ENCODE measurements at places on chromosomes 7 and 10.

DNA sequence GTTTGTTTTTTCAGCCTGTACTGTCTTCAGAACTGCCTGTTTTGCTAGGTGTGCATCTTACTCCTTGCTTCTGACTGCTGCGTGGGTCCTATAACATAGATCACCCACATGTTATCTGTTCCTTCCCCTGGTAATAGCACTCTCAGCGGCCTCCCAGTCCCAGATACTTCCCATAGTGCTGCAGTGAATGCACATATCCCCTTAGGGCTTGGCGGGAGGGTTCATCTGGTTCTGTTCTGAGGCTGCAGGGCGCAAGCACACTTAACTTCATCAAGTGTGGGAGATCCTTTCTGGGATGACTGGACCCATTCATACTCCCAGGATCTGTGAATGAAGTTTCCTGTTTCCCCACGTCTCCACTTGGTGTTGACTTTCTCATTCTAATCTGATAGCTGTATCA lies 90.7 kb downstream of the CELF2 start:
- DNase-seq, result no peak

DNA sequence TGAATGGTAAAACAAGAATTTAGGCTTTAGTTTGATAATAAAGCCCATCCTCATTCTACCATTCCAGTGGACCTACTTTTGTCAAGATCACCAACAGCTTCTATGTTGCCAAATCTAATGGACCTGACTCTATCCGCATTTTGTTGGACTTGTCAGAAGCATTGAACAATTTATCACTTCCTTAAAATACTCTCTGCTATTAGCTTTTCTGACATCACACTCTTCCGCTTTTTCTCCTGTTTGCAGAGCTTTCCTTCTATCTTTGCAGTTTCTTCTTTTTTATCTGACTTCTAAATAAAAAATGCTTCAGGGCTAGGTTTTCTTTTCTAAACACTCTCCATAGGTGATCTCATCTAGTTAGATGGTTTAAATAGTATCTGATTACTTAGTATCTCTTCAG lies 42.7 kb upstream of the SMIM30 start:
- no peak for DNase-seq

- no peak for DNase-seq
Observed at GRCh38 chr7:18874880-18875279, 242.6 kb downstream of the TWIST1 start.

DNA sequence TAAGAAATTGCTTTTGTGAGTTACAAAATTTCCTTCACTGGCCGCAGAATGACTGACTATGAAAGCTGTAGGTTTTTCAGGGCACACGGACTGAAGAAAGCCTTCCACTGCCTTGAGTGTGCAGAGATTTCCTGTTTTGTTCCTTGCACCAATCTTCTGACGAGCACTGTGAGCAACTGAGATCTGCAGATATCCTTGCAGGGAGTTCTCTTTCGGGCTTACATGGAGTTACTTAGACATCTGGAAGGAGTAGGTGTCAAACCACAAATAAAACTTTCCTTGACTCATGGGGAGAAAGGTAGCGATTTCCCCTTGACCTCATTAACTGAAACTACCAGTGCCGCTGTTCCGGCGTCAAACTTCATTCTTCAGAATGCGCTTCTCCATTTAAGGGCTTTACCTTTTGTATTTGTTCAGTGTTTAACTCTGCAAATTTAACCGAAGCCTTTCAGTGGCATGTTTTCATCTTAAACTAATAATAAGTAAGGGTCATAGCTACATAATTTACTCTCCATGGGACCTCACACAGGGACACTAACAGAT lies 1175.3 kb downstream of the GATA3 start:
- DNase-seq, result no peak

DNA sequence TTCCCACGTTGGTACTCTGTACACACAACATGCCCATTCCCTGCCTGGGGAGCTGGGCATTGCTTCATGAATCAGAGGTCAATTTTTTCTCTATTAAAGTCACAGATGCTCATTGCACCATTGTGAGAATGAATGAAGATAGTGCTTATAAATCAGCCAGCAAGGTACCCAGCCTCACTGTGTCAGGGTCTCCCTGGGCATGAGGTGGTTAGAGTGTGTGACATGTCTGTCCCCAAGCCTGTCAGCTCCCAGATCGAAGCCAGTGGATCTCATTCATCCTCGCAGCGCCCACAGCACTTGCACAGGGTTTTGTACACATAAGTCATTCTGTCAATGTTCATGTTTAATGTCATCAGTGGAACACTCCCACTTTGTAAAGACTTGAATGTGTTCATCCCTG lies 126.8 kb downstream of the EGFR start:
- DNase-seq, result no peak

All from NCI-H1436 (cell line).